ENCODE measurements at places on chromosomes 6 and 20. TPM values are rescaled to one million over a fixed set of nuclear protein-coding genes. Genes with fewer than 3 reads are reported as not detected.

DNA sequence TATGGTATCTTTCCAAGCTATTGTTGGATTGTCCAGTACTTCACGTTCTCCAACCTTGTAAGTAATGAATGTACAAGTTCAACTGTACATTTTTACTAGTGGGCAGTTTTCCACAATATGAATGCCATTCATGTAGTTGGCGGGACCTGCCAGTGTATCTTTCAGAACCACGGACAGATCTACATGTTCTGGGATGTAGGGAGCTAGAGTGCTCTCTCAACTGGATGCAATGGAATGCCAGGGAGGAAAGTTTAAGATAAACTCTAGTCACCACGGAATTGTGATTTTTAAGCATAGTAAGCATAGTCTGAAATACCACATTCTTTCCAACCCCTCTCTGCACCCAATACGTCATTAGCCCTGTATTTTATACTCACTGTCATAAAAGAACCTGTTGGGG is 21.5 kb upstream of the HLA-C start:
- no peak overlapping the region for H3K4me3 ChIP-seq
- no peak overlapping the region for H3K27ac ChIP-seq
- H3K4me1 ChIP-seq = no peaks in the 10 kb centered on the region
- no peaks in the 10 kb centered on the region for H3K36me3 ChIP-seq
- H3K27me3 ChIP-seq = no peaks in the 10 kb centered on the region
- no peak for DNase-seq

WFDC10B gene
- not detected for total RNA-seq

VNN1 gene
- 2.0 TPM for total RNA-seq

DDO gene
- total RNA-seq = not detected

TMEM170B gene
- total RNA-seq = 2.5 TPM
